Progenitor cell of endocrine pancreas (in vitro differentiated cells): ENCODE measurements at places on chromosomes 12 and 14.
A peak's percentile ranks its signal among the peaks of the same experiment; 100 is the strongest.

DNA sequence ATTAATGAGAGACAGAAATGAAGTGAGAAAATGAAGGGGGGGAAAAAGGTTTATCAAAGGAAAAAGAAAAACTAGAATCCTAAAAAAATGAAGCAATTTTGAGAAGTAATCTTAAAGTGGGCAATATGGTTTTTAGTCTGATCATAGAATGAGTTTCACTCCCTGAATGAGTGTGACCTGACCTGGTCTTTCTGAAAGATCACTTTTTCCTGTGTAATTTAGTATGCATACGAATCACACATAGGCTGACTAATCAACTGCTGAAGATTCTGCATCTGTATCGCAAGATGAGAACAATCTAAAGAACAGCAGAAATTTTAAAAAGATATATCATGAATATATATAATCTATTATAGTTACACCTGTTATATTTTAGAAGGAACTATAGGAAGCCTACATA lies 11.3 kb downstream of the GNPTAB start:
- no peak overlapping the region for H3K27ac ChIP-seq
- H3K27me3 ChIP-seq, result no peaks in the 10 kb centered on the region
- H3K4me3 ChIP-seq, result no peak overlapping the region
- no peak for DNase-seq

- no peak overlapping the region for H3K27ac ChIP-seq
- peak; percentile 29 for DNase-seq
- no peaks in the 10 kb centered on the region for H3K36me3 ChIP-seq
- no peak overlapping the region for H3K4me3 ChIP-seq
- H3K27me3 ChIP-seq, result no peaks in the 10 kb centered on the region
- peaks cover 9% of the 10 kb centered on the region for H3K4me1 ChIP-seq
Measured at GRCh38 chr14:32254952-32255679, 52.0 kb upstream of the RNU6-8 start.

- H3K4me3 ChIP-seq, result no peak overlapping the region
- H3K4me1 ChIP-seq, result no peaks in the 10 kb centered on the region
Measured at GRCh38 chr14:88879022-88879421, 54.6 kb downstream of the TTC8 start.

- H3K4me3 ChIP-seq, result no peak overlapping the region
- H3K36me3 ChIP-seq, result no peaks in the 10 kb centered on the region
- no peak for DNase-seq
- peaks cover 1% of the 10 kb centered on the region for H3K4me1 ChIP-seq
- H3K27ac ChIP-seq, result no peak overlapping the region
- H3K27me3 ChIP-seq, result peaks cover 8% of the 10 kb centered on the region
Measured at GRCh38 chr14:92473261-92473968, 40.2 kb upstream of the RIN3 start.

- no peaks in the 10 kb centered on the region for H3K36me3 ChIP-seq
- peaks cover 5% of the 10 kb centered on the region for H3K27me3 ChIP-seq
- DNase-seq, result no peak
- H3K4me3 ChIP-seq, result no peak overlapping the region
- peaks cover 7% of the 10 kb centered on the region for H3K4me1 ChIP-seq
Measured at GRCh38 chr14:33938131-33938949, 12.5 kb downstream of the EGLN3 start.

GRCh38 chr12:115857923-115858322 lies 419.6 kb downstream of the MED13L start:
- H3K27me3 ChIP-seq, result peaks cover 7% of the 10 kb centered on the region
- H3K4me1 ChIP-seq, result no peaks in the 10 kb centered on the region
- DNase-seq, result no peak
- no peaks in the 10 kb centered on the region for H3K36me3 ChIP-seq
- no peak overlapping the region for H3K27ac ChIP-seq

- H3K4me1 ChIP-seq, result peaks cover 13% of the 10 kb centered on the region
- no peak overlapping the region for H3K4me3 ChIP-seq
- no peaks in the 10 kb centered on the region for H3K36me3 ChIP-seq
- DNase-seq, result no peak
- H3K27ac ChIP-seq, result no peak overlapping the region
Measured at GRCh38 chr12:65500091-65500900, 221.8 kb downstream of the MSRB3 start.

DNA sequence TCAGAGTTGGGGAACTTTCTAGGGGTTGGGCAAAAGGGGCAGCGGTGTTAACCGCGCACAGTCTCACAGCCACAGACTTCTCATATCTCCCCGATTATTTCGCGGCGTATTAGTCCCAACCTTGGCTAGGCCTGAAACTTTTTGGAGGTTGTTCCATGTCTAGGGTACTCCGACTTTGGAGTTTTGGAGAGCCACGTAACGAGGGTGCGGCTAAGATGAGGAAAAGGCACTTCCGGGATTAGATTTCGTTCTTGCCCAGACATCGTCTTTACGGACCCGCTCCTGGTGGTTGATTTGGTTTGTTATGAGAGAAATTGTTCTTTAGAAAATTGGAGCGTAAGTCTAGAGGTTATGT lies 513 bp downstream of the CCNK start:
- peak overlapping the region; percentile 100 for H3K27ac ChIP-seq
- peak overlapping the region; percentile 99 for H3K4me3 ChIP-seq
- no peak for DNase-seq
- peaks cover 40% of the 10 kb centered on the region for H3K4me1 ChIP-seq
- no peaks in the 10 kb centered on the region for H3K27me3 ChIP-seq

DNA sequence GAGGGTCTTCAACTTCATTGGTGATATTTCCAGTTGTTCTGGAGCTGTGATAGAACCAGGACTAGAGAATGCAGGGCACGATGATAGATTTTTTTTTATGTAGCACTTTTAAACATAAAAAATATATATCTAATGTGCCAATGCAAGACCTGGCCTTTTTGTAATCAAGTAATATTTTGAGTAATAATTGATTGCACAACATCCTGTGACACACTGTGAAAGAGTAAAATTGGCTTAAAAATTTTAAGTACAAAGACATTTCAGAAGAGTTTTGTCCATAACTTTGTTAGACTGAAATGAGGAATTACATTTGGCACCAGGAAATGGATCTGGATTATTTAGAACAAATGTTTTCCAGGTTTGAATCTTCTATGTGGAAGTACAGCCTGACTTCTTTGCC lies 22.1 kb downstream of the PRKCH start:
- no peak overlapping the region for H3K4me3 ChIP-seq
- H3K27ac ChIP-seq, result no peak overlapping the region
- peaks cover 3% of the 10 kb centered on the region for H3K27me3 ChIP-seq

DNA sequence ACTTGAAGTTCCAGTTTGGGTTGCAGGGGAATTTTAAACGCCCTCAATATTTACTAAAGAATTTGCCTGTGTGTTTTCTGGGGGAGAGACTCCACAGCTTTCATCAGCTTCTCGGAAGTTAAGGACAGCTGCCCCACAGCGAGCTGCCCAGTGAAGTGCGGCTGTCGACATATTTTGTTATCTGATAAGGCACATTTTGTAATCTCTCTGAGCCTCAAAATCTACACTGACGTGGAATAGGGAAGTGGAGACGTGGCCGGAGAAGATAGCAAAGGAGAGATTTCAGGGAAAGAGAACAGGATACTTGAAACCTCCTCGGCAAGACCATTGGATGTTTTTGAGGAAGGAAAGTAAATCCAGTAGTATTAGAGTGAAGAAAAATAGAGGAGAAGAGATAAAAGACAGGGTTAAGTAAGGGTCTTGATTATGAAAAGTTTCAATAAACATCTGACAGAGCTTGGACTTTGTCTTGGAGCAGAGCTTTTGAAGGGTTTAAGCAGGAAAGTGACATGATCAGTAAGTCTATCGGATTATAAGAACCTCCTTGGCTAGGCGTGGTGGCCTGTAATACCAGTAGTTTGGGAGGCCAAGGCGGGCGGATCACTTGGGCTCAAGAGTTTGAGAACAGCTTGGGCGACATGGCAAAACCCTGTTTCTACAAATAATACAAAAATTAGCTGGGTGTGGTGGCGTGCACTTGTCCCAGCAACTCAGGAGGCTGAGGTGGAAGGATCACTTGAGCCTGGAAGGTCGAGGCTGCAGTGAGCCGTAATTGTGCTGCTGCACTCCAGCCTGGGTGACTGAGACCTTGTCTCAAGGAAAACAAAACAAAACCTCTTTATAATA lies 1.1 kb downstream of the POLR3B start:
- H3K4me1 ChIP-seq, result peaks cover 13% of the 10 kb centered on the region
- H3K27ac ChIP-seq, result peak overlapping the region; percentile 99
- DNase-seq, result no peak
- H3K36me3 ChIP-seq, result no peaks in the 10 kb centered on the region
- no peaks in the 10 kb centered on the region for H3K27me3 ChIP-seq

DNA sequence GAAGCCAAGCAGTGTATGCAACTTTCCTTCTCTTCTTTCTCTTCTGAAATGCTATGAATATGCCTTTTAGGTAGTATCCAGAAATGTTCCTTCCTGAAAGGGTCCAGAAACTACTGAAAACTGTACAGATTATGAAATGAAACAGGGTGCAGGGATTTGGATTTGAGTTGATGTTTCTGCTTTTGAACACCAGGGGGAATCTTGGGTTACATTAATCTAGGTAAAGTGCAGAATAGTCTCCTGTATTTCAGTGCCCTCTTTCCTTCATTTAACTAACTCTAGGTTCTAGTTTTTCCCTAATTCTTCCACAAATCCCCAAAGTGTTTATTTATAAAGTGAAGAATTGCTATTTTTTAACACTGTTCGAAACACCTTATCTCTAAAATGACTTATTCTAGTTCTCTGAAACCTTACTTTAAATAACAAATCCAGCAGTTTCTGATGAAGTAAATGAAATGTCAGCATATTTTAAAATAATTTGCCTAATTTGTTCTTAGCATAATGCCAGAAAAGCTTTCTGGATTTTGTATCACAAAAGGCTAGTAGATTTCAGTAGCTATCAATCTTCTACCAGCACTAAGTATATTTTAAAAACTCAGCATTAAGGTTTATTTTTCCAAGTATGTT lies 111.9 kb downstream of the LRRK2 start:
- H3K4me1 ChIP-seq, result no peaks in the 10 kb centered on the region
- H3K4me3 ChIP-seq, result no peak overlapping the region
- DNase-seq, result no peak
- no peak overlapping the region for H3K27ac ChIP-seq
- peaks cover 6% of the 10 kb centered on the region for H3K27me3 ChIP-seq
- no peaks in the 10 kb centered on the region for H3K36me3 ChIP-seq

- H3K27me3 ChIP-seq, result peaks cover 60% of the 10 kb centered on the region
- H3K4me1 ChIP-seq, result no peaks in the 10 kb centered on the region
- H3K27ac ChIP-seq, result no peak overlapping the region
Measured at GRCh38 chr12:52740584-52740983, 36.6 kb downstream of the KRT76 start.

DNA sequence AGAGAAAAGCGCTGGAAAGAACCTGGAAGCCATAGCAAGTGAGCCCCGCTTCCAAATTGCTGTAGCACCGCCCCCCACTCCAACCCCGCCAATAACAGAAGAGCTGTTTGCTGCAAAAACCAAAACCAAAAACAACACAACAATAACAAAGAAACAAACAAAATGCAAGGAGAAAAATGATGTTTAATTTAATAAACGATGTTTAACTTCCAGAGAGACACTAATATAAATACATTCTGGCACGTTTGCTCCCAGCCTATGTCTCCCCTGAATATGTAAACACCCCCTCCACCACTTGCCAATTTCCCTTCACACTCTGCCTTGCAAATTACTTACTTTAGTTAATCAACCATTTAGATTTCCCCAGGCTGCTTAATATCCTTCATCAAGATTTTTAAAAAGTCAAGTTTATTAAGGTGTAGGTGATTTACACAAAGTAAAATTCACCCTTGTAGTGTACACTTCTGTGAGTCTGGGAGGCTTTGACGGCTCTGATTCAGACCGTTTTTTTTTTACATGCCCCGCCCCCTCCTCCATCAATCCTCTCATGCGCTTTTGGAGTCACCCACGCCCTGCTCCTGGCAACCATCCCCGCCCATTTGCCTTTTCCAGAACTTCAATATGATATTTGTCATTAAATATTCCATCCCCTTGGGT lies 482 bp upstream of the IFI27L2 start:
- peak overlapping the region; percentile 43 for H3K27ac ChIP-seq
- peaks cover 10% of the 10 kb centered on the region for H3K4me1 ChIP-seq
- DNase-seq, result no peak
- peak overlapping the region; percentile 72 for H3K4me3 ChIP-seq

- H3K4me1 ChIP-seq, result no peaks in the 10 kb centered on the region
- no peak overlapping the region for H3K27ac ChIP-seq
- H3K36me3 ChIP-seq, result peaks cover 19% of the 10 kb centered on the region
- H3K4me3 ChIP-seq, result no peak overlapping the region
Measured at GRCh38 chr14:67584978-67585377, 15.1 kb downstream of the PIGH start.

DNA sequence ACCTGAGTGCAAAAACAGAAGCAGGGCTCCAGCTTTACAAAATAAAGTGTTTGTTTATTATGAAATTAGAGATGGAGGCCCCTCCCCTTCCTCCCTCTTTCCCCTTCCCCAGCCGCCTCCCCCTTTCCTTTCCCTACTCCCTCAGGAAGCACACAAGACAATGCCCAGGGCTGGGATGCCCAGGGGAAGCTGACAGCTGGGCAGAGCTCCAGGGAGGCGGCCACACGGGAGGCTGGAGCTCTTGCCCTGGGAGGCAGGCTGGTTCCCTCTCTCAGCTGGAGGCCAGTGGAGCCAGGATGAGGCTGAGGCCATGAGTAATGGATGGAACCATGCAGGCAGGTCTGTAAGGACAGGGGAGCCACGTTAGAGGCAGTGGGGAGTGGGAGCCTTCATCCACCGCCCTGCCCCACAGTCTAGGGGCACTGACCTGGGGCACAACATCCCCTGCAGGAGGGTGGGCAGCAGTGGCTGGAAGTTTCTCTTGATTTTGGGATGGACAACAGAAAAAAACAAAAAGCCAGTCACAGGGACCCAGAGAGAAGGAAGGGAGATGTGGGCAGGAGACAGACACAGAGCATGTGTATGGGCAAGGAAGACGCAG lies 5.1 kb downstream of the PSMB11 start:
- peaks cover 7% of the 10 kb centered on the region for H3K27me3 ChIP-seq
- no peak for DNase-seq
- H3K4me3 ChIP-seq, result no peak overlapping the region

DNA sequence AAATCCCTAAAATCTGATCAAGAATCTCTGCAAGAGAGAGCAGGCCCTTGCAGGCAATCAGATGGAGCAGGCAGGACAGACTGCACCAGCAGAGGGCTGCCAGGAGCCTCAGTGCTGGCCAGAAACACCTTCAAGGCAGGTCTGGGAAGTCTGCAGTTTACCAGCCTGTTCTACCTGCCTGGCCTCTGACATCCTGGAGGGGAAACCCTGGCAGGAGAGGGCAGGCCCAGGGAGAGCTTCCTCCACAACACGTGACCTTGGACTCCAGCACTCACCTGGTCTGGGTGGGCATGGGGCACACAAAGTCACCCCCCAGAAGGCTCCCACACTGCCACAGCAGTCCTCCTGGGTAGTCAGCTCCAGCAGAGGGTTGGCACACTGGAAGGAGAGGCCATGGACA lies 56.0 kb downstream of the ISCA2 start:
- H3K27me3 ChIP-seq, result peaks cover 24% of the 10 kb centered on the region
- no peaks in the 10 kb centered on the region for H3K36me3 ChIP-seq
- no peak for DNase-seq
- H3K4me3 ChIP-seq, result no peak overlapping the region
- H3K27ac ChIP-seq, result no peak overlapping the region
- H3K4me1 ChIP-seq, result peaks cover 11% of the 10 kb centered on the region

DNA sequence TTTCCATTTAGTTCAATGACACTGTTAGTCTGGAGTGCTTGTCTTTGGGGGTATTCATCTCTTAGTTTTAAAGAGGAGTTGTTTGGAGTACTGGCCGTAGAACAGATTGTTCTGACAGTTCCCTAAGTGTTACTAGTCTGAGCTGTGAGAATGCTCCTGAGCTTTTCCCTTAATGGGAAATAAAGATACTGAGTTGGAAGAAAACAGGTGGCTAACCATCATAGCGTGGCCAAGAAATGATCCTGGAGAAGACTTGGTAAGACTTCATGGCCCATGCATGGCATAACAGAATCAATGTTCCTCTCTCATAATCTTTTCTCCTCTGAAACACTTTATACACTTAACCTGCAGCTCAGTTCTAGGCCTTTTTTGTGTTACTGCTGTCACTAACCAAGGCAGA lies 6.2 kb downstream of the CALM1 start:
- peaks cover 27% of the 10 kb centered on the region for H3K4me1 ChIP-seq
- H3K27ac ChIP-seq, result no peak overlapping the region
- no peak overlapping the region for H3K4me3 ChIP-seq
- no peaks in the 10 kb centered on the region for H3K27me3 ChIP-seq
- peaks cover 48% of the 10 kb centered on the region for H3K36me3 ChIP-seq
